Activated CD4-positive, alpha-beta T cell treated with anti-CD3 and anti-CD28 coated beads, Interleukin-2, amount 50 U/mL, for 48 hours (primary cell): ENCODE measurements at places on chromosomes 6 and 20.

- no peak for DNase-seq
Observed at GRCh38 chr6:142821164-142821716, 123.7 kb downstream of the HIVEP2 start.

GRCh38 chr6:154815938-154816820, 83.0 kb downstream of the SCAF8 start:
- no peak for DNase-seq

GRCh38 chr6:87200469-87201175, 45.3 kb downstream of the ZNF292 start:
- no peak for DNase-seq

DNA sequence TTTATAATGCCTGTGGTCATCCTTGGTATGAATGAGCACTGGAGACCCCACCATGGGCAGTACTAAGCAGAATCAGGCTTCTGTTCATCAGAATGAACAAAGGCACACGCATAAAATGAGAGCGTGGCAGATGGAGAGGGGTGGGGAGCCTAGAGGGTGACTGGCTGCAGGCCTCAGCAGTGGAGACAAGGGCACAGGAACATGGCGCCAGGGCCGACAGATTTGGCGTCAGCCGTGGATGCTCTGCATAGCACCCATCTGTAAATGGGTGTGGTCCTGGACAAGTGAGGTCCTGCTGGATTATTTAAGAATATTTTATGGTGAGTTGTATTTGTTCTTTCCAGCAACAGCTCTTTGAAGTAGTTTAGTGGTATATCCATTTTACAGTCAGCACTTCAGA, 33.1 kb downstream of the E2F3 start:
- DNase-seq, result no peak

- DNase-seq, result no peak
Observed at GRCh38 chr20:478949-479429, 16.7 kb upstream of the TBC1D20 start.

- DNase-seq, result no peak
Observed at GRCh38 chr20:38001981-38002380, 31.3 kb downstream of the TTI1 start.

DNA sequence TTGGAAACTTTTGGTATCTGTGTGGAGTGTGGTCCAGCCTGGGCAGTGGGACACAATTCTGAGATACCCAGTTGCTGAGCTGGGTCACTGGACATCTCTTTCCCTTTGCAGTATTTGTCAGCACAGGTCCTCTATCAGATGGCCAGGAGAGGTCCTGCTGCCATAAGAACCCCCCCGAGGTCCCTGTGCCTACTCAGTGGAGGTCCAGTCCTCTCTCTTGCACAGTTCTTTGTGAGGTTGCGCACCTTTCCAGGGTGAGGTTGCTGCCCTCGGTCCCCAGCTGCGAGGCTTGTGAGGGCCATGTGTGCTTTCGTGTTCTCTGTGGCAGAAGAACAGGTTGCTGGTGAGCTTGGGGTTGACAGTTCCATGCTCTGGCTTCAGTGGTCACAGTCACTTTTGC, 320.6 kb downstream of the QKI start:
- DNase-seq, result no peak

DNA sequence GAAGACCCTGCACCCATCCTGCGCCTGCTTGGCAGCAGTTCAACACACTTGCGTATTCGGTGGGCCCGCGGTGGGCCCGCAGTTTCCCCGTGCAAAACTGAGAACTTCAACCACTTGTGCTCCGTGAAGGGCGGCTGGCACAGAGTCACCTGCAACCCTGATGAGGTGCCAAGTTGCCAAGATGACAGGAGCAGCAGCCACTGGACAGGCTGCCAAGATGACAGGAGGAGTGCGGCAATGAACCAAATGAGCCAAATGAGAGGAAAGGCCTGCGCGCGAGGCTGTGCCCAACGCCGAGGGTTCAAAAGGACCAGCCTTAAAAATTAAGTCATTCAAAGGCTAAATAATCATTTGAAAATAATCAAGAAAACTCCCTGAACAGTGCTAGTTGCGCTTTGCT, 20.1 kb downstream of the DIDO1 start:
- DNase-seq, result no peak

GRCh38 chr6:77466451-77467437, 3.5 kb upstream of the HTR1B start:
- DNase-seq, result peak; percentile 30

- no peak for DNase-seq
Observed at GRCh38 chr6:150881911-150882481, 16.5 kb downstream of the MTHFD1L start.

DNA sequence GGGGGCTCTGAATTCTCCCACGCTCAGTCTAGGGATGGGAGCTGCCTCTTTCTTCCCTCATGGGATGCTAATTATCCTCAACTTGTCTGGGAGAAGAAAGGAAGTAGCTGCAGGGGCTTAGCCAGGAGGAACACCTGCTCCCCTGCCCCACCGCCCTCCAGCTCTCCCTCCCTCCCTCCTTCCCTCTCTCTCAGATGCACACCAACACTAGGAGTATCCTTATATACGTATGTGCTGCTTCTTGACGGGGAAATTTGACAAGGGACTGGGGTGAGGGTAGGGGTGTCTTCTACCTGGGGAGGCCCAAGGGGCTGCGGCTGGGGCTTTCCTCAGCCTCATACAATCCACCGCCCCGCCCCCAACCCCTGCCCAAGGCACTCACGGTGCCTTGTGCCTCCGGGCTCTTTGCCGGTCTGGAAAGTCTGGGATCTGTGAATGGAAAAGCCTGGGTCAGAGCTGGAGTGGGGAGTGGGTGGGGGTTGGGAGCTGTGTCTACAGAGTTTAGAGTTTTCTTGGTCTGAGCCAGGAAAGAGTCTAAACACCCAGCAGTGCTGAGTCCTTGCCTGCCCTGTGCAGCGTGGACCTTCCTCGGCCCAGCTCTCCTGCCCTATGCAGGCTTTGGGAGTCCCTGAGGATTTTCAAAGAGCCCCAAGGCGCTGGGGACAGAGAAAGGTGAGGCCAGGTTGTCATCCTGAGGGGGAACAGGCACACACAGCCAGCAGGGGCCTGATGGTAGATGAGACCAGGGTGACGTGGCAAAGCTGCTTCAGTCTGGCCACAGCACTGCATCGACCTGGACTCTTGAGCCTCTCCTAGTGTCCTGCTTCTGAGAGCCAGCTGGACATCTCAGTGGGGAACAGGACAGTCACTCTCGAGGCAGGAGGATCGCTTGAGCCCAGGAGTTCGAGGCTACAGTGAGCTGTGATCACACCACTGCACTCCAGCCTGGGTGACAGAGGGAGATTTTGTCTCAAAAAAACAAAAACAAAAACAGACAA, 29.3 kb upstream of the EMILIN3 start:
- no peak for DNase-seq

DNA sequence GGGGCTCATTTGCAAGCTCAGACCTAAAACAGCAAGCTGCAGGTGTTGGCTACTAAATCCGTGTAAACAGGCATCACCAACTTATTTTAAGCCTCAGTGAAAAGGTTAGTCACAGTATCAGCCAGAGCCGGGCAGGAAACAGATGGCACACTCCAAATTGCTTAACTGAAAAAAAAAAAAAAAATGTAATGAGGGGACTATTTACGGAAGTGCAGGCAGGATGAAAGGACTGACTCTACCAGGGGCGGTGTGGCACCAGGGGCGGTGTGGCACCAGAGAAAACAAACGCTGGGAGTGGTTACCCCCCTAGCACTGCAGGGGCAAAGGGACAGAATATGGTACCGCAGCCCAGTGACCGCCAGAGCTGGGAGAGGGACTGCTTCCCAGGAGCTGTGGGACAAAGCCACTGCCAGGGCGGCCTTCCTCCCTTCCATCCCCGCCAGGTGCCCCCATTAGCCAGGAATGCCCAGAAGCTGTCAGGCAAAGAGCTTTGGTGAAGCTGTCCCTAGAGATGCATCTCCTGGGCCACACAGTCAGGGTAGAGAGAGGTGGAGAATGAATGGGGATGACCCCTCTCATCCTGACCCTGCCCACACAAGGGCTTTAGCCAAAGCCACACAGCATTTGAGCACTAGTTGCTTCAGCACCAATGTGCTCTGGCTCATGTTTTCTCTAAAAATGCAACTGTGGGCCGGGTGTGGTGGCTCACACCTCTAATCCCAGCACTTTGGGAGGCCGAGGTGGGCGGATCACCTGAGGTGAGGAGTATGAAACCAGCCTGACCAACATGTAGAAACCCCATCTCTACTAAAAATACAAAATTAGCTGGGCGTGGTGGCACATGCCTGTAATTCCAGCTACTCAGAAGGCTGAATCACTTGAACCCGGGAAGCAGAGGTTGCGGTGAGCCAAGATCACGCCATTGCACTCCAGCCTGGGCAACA, 39.6 kb upstream of the GFOD1 start:
- DNase-seq, result no peak

DNA sequence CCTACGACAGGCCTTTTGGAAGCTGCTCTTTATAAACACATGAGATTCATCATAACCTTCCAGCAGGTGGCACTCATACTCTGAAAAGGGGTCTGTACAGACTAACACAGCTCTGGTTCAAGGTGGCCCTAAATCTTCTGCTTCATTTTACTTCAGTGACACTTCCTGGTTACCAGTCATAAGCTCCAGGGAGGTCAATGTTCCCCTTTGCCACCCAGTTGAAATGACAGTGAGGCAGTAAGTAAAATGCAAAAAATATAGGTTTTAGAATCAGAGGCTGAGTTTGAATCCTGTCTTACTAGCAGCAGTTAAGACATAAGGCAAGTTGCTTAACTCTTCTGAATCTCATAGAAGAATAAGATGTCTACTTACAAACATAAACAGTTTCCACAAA, 132.8 kb downstream of the CDK19 start:
- peak; percentile 23 for DNase-seq

DNA sequence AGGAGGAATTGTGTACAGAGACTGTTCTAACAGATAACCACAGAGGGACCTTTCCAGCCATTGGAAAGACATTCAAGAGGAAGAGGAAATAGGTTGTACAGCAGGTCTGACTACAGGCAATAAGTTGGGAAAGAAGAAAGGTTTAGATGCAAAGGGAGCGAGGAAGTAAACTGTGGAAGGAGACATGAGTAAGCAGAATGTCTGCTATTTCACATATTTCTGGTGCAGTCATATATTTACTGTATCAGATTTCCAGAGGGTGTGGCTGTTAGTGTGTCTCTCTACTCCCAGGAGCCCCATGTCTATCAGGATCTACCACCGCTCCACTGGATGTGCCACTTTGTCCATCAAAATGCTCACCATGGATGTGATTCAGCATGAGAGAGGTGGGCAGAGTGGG, 25.9 kb downstream of the MRS2 start:
- DNase-seq, result no peak

DNA sequence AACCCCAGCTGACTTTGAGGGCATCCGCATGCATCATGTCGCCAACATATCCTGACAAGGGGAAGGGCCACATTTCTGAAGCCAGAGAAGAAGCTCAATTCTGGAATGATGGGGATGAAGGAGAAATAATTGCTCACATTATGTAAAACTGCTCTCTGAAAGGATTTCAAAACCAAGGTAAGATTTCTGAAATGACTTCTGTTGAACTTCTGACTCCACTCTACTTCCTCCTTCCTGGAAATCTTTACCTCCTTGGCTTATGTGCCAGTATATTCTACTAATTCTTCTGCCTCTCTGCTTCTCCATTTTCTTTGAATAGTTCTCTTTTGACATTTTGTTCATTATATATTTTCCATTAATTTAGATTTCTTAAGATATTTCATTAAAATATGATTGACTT, 31.9 kb downstream of the HLA-DPB1 start:
- DNase-seq, result no peak

DNA sequence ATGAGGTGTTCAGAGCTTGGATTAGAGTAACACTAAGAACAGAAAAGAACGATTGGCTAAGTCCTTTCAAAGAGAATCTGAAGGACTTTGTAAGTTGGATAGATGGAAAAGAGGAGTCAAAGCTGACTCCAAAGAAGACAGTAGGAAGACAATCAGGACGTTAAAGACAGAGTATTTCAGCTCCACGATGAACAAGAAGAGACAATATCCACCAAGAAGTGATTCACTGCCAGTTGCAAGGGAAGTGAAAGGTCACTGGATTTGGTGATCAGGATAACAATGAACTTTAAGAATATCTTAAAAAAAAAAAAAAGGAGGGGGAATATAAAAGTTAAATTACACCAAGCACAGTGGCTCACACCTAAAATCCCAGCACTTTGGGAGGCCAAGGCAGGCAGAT, 17.9 kb downstream of the REPS1 start:
- DNase-seq, result no peak

DNA sequence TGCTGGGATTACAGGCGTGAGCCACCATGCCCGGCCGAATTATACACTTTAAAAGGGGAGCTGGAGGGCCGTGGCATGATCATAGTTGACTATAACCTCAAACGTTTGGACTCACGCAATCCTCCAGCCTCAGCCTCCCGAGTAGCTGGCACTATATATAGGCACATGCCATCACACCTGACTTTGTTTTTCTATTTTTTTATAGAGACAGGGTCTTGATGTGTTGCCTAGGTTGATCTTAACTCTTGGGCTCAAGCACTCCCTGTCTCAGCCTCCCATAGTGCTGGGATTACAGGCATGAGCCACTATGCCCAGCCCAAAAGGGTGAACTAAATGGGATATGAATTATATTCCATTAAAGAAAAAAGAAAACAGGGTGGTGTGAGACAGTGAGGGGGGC, 7.8 kb downstream of the PTGIS start:
- DNase-seq, result no peak

DNA sequence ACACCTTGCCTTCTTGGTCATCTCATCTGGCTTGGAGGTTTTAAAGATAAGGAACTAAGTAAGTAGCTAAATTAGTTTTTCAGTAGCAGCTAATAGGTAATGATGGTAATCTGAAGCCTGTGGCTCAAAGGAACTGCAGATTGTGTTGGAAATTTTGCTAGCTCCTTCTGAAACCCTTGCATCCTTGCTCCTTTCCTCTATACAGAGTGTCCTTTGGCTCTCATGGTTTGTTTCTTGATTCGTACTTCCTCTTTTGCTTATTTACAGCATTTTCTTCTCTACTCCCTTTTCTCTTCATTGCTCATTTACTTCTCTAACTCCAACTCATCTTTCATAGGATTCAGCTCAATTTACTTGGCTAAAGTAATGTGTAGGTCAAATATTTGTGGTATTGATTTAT, 19.0 kb downstream of the LRRC1 start:
- no peak for DNase-seq

- DNase-seq, result no peak
Observed at GRCh38 chr20:50932691-50933280, 1.5 kb upstream of the ADNP start.

GRCh38 chr6:108948181-108948661, 100.0 kb downstream of the ARMC2 start:
- no peak for DNase-seq

DNA sequence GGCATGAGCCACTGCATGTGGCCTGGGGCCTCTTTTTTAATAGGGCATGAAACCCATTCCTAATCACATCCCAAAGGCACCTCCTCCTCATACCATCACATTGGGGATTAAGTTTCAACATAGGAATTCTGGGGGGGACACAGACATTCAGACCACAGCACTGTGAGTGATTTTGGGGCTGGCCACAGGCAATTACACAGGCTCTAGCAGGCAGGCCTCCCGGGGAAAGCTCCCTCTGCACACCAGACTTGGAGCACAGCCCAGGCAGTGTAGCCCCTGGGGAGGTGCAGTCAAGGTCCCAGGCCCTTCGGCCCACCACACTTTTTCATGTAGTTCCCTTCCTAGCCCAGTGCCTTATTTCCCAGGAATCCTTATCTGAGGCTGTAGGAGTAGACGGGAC, 5.5 kb downstream of the SFT2D1 start:
- DNase-seq, result no peak
